Caki2 (cell line): ENCODE measurements at places on chromosomes 3 and 15. TPM values are rescaled to one million over a fixed set of nuclear protein-coding genes. Genes with fewer than 3 reads are reported as not detected.

PARP9 gene
- total RNA-seq = 7.0 and 8.7 TPM in 2 replicates

- no peak for DNase-seq
Measured at GRCh38 chr3:197746801-197747237, 2.9 kb upstream of the FYTTD1 start.

CPEB1 gene
- total RNA-seq = 15.8 and 16.7 TPM in 2 replicates

DNA sequence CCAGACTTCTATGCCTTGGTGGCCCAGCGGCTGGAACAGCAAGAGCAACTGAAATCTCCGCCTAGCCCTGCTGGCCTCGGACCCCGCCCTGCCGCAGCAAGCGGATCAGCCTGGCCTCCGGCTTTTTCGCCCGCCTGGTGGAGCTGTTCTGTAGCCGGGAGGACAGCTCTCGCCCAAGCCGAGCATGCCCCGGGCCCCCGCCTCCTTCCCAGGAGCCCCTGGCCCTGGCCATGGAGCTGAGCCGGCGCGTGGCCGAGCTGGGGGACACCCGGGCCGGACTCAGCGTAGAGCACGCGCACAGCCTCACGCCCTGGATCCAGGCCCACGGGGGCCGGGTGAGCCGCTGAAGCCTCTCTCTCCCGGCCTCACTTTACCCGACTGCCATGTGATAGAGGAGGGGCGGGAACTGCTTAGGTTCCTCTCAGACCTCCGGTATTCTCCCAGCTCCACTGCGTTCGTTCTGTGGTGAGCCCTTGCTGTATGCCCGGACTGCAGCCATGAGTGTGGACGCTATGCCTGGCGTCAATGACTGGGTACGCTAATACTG is 24.1 kb upstream of the MRPL3 start:
- DNase-seq = no peak

IQCF5 gene
- not detected in 2 replicates for total RNA-seq

DNA sequence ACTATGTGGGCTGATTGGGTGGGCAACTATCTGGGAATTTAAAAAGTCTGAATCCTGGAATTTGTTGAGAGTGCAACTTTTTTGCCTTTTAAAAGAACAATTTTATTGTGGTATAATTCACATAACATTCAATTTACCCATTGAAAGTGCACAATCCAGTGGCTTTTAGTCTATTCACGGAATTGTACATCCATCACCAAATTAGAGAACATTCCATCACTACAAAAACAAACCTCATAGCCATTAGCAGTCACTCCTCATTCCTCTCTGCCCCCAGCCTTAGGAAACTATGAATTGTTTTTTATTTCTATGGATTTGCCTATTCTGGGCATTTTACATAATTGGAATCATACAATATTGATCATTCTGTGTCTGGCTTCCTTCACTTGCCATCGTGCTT is 101.8 kb upstream of the ALDH1A3 start:
- DNase-seq = no peak

DNA sequence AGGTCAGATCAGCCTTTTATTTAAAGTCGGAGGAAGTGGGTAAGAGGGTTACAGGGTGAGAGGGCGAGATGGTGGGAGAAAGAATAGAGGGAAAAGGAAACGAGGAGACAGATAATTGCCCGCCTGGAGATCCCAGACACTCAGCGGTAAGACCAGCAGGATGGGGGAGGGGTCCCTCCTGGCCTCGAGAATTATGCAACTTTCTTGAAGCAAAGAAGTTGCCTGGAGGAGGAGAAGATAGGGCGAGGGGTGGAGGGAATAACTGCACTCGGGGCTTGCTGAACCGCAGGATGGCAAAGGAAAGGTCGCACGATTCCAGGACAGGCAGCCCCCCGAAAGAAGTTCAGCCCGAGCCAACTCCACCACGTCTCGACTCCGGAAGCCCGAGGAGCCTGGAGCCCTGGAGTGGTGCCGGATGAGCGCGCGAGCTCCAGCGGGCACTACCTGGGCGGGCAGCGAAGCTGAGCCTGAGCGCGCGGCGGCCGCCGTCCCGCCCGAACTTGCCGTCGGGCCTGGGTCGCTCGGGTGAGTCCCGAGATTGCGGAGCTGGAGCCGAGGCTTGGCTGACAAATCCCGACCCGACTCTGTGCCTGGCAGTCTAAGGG is 402 bp downstream of the WWTR1 start:
- DNase-seq = no peak

DNA sequence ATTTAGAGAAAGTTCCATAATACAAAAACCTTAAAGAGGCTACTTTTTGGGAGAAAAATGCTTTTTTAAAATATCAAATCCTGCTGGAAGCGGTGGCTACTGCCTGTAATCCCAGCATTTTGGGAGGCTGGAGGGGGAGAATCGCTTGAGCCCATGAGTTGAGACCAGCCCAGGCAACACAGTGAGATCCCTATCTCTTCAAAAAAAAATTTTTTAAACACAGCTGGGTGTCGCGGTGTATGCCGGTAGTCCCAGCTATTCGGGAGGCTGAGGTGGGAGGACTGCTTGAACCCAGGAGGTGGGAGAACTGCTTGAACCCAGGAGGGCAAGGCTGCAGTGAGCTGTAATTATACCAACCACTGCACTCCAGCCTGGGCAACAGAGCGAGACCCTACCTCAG is 14.2 kb downstream of the SLTM start:
- DNase-seq = no peak

DNA sequence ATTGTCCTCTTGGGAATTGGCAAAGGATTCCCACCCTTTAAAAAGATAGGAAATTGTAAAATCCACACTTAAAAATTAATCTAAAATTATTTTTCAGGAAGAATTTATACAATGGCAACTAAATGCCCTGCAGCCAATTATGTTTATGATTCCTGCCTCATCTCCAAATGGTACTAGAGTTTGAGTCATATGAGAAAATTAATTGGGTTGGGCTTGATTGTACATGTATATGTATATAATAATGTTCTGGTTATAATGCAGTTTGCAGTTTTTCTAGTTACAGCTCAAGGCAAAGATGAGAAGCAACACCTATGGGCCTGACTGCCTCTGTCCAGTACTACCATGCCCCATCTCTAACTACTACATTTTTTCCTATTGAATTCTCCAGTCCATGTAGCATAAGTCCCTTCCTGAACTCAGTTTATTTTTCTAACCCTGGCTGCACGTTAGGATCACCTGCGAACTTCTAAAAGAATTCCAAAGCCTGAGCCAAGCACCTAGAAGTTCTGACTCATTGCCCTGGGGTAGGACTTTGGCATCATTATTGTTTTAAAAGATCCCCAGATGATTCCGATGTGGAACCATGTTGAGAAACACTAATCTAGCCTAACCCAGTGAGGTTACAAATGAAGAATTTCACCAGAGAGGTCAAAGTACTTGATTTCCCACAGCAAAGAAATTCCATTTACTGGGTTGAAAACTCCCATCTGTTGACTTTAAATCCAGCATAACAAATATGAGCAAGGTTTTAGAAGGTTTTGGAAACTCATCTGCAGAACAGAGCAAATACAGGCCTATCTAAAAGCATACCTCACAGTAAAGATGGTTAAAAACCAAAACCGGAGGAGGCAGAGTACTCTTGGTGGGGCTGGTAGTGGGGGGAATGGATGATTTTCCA is 19.4 kb downstream of the TGFBR2 start:
- DNase-seq = peak; percentile 86

DNA sequence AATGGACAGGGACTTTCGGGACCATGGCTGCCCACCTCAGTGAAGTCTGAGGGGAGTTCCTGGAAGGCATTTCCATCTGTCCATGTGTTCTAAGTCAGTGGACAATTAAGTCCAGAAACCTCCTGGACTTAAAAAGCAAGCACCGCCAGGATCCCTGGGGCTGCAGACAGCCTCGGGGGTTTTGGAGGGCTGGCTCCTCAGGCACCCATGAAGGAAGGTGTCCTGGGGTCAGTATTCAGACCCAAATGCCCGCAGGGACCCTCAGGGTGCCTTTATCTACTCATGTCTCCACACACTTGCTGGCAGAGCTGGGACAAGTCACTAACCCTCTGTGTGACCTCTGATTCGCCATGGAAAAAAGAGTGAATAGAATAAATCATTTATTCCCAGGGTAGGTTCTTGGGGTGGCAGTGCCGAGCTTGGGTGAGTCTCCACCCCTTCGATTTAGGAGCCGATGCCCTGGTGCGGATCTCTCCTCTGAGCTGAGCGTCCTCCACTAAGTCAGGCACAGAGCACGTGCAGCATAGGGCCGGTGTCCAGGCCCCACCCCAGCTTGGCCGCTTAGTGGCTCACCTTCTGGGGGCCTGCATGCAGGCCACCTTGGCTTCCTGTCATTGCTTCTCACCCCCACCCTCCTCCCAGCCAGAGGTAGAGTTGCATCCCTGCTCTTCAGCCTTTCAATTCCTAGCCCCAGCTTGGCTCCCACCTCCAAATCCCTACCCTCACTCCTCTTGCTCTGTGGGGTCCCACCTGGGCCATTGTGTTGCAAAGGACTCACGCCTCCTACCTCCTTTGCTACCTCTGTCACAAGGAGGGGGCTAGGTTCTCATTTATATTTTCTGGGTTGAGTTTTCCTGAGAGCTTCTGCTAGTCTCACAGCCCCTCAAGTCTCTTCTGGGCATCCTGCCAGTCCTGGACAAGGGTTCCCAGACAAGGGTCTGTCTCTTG is 19.9 kb downstream of the SLC6A6 start:
- DNase-seq = no peak

- DNase-seq = no peak
Measured at GRCh38 chr3:77283108-77283507, 243.2 kb downstream of the ROBO2 start.

- no peak for DNase-seq
Measured at GRCh38 chr3:53411371-53411770, 64.0 kb upstream of the DCP1A start.

GRCh38 chr15:79130535-79131130 is 40.1 kb upstream of the RASGRF1 start:
- DNase-seq = no peak

GOLGA6L7 gene
- total RNA-seq = not detected in 2 replicates

PP2D1 gene
- total RNA-seq = not detected in 2 replicates

DNA sequence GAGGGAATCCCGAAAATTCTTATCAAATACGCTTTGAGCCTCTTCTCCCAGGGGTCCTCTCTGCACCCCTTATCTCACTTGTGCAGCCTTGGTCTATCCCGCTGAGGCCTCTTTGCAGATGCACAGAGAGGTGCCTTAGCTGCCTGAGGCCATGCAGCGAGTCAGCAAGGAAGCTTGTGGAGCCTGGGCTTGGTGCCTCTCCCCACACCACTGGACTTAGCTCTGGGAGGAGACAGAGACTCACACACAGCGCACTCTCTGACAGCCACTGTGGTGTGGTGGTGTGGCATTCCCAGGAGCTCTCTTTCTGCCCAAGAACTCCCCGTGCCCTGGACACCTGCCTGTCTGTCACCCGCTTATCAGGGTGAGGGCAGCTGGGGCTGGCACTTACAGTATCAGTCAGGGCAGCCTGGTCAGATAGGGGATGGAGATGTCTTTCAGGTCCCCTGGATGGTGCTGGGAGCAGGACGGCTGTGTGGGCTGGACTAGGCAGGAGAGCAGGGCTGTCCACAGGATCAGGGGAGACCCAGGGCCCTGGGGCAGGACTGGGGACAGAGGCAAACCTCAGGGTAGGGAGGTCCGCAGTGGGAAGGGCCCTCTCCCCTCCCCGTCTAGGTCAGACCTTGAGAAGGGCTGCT is 10.2 kb upstream of the LINGO1 start:
- DNase-seq = no peak

GRCh38 chr3:141530415-141530768 is 43.6 kb downstream of the RASA2 start:
- DNase-seq = no peak

DNA sequence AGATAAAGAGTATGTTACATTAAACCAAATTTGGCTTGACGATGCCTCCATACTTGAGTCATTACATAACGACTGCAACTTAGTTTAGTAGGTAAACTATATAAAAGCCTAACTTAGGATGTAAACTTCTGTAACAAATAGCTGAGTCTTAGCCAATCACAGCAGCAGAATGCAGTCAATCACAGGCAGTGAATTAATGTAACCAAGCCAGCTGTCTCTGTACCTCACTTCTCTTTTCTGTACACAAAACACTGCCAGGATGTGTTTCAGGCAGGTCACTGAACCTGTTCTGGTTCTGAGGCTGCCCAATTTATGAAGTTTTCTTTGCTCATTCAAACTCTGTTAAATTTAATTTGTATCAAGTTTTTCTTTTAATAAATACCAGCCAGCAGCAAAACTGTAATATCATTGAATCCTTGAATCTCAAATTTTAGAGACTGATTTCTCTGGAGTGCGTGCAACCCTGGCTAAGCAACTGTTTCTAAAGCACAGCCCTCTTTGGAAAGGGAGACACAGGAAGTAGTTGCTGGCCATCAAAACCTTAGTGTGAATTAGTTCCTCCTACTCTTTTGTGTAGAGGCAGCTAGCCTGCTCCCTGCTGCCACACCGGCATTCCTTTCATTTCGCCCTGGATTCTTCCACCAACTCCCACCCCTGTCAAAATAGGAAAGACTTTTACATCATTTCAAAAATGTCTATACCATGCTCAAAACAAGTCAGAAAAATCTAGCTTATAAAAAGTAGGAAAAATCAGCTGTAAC is 15.2 kb downstream of the RFTN1 start:
- no peak for DNase-seq

OR5K2 gene
- not detected in 2 replicates for total RNA-seq

CDHR4 gene
- not detected in 2 replicates for total RNA-seq

- no peak for DNase-seq
Measured at GRCh38 chr3:119800844-119801243, 18.9 kb downstream of the NR1I2 start.

GRCh38 chr3:58188173-58188564 is 22.6 kb downstream of the DNASE1L3 start:
- no peak for DNase-seq

DNA sequence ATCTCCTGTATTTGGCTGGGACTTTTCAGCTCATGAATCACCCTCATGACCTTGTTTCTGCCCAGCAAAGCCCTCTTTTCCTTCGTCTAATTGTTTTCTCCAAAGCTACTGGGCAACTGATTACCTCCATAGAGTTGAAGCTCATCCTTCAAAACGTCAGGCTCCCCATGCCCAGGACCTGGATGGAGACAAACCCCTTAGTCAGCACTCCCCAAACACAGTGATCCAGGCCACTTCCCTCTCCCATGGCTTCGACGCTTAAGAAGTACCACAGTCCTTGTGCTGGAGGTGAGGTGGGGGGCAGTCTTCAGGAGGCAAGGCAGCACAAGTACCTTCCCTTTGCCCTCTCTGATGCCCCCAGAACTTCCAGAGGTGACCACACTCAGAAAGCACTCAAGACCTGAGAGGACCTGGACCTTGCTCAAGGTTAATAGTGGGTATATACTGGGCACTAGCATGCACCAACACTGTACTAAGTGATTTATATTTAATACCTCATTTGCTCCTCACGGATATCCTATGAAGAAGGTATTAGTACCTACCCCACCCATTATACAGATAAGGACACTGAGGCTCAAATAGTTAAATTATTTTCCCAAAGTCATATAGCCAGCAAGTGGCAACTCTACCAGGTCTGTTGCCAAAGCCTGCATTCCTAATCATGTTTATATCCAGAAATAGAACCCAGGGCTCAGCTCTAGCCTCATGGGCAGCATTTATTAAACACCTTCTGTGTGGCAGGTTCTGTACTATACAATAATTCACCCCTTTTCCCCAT is 16.5 kb downstream of the TMEM40 start:
- no peak for DNase-seq

DNA sequence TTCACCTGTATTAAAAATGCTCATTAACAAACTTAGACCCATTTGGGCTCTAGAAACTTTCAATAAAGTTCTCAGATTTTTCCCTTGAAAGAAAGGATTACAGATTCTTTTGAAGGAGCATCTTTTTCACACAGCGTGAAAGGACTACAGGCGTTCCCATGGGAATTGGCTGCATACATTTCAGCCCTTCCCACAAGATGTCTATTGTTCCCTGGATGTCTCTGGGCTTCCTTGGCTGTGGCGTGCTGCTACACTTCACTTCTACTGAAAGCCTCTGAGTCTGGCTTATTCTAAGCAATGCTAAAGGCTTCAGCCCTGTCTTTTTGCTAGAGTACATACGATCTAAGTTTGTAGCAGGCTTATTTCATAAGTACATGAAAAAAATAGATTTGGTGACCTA is 1.4 kb downstream of the VEPH1 start:
- DNase-seq = peak; percentile 38
